ENCODE measurements at places on chromosomes 6 and 20. TPM values are rescaled to one million over a fixed set of nuclear protein-coding genes. Genes with fewer than 3 reads are reported as not detected.

Gene AKAP12
- total RNA-seq, result 1.1 TPM

Gene SLC22A3
- total RNA-seq, result not detected

GRCh38 chr6:78867020-78867369 lies 356 bp upstream of the IRAK1BP1 start:
- no peak for DNase-seq

GRCh38 chr6:56934876-56935275 lies 20.0 kb upstream of the BEND6 start:
- DNase-seq, result no peak

GRCh38 chr20:37108676-37109075 lies 12.9 kb upstream of the RBL1 start:
- no peak for DNase-seq

Gene KCNK5
- 33.8 TPM for total RNA-seq

Gene TAPBP
- total RNA-seq, result 278 TPM

Gene TSBP1
- total RNA-seq, result not detected

DNA sequence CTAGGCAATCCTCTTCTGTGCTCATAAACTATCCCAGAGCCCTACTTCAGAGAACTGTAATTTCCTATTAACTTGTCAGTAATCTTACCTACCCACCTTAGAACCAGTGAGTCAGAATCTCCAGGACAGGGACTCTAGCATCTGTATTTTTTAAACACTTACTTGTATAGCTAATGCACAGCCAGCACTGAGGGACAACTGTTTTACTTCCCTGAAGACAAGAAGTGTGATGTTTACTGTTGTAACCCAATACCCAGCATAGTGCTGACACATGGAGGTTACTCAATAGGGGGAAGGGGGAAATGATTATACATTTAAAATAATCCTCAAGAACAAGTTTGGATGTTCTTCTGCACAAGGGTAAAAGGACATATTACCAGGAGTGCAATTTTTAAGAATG lies 130.8 kb downstream of the BTBD9 start:
- DNase-seq, result no peak

DNA sequence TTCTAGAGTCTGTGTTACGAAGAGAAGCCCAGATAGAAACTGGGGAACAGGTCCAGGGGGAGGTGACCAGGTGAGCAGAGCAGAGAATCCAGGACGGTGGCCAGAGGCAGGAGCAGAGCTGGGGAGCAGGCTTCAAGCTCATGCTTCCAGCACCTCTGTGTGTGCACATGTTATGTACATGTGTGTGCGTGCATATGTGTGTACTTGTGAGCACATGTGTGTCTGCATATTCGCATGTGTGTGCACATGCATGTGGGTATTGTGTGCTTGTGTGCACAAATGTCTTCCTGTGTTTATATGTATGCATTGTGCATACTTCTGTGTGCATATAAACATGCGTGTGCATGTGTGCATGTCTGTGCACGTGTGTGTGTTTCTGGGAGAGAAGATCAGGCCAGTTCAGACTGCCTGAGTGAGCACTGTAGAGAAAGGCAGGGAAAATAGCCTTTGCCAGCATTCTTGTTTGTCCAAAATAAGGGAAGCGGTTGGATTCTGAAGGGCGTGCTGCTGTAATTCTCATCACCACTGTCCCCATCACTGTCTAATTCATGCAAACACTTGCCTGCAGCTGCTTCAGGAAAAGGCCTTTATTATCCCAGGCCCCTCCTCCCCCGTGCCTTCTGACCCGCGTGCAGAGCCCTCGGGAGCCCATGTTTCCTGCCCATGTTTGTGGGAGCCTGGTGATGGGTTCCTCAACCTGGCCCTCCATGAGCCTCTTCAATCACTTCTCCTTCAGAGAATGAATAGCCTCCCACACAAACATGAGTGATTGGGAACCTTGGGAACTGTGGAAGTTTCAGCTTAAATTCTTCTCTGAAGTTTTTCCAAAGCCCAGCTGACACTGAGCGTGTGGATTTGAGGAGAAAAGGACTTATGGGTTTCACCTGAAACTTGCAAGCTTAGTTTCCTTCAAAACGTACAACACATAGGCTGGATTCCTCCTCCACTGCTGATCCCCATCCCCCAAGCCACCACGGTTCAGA lies 161.7 kb upstream of the AFDN start:
- no peak for DNase-seq

DNA sequence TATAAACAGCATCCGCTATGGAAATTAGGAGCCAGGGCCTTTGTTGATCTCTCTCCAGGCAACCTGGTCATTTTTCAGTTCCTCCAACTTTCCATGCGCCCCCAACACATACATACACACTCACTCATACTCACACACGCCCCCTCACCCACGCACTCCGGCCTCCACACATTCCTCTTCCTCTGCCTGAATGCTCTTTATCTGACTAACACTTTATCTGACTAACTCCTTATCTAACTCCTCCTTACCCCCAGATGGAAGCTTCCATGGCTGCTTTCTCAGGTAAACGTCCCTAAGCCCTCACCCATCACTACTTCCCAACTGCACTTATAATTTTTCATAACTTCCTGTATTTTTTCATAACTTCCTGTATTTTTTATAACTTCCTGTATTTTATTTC lies 17.4 kb downstream of the CASS4 start:
- DNase-seq, result no peak

- peak; percentile 82 for DNase-seq
These were observed 100.8 kb downstream of the FAM217A start for GRCh38 chr6:3977875-3978711.
